ENCODE measurements at places on chromosomes 4 and X.
A peak's percentile ranks its signal among the peaks of the same experiment; 100 is the strongest.

DNA sequence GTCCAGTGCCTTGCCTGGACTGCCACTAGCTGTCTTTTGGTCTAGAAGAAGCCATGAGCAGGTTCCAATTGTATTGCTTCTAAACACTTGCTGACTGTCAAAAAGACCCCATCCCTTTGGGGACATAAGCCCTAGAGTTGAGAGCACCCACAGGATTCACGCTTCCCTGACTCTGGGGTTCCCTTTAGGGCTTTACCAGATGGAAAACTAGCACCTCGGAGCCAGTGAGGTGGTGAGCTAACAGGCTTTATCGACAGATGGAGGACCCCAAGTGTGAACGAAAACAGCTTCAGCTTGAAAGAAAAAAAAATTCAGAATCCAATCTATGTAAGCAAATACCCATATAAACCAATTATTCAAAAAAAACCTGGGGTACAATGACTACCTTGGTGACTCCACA is 90.8 kb downstream of the NAA11 start:
- H3K36me3 ChIP-seq: no peaks in the 10 kb centered on the region
- no peak overlapping the region for H3K4me3 ChIP-seq
- no peaks in the 10 kb centered on the region for H3K4me1 ChIP-seq

GRCh38 chrX:57674861-57675260 is 5.2 kb downstream of the NLRP2B start:
- no peak overlapping the region for H3K27ac ChIP-seq
- no peak overlapping the region for H3K4me3 ChIP-seq
- DNase-seq: no peak
- H3K27me3 ChIP-seq: no peaks in the 10 kb centered on the region
- H3K4me1 ChIP-seq: no peaks in the 10 kb centered on the region

GRCh38 chrX:106177106-106177981 is 9.2 kb downstream of the PWWP3B start:
- H3K27me3 ChIP-seq: no peaks in the 10 kb centered on the region
- H3K4me1 ChIP-seq: no peaks in the 10 kb centered on the region
- no peak for DNase-seq
- no peak overlapping the region for H3K27ac ChIP-seq
- H3K4me3 ChIP-seq: no peak overlapping the region

DNA sequence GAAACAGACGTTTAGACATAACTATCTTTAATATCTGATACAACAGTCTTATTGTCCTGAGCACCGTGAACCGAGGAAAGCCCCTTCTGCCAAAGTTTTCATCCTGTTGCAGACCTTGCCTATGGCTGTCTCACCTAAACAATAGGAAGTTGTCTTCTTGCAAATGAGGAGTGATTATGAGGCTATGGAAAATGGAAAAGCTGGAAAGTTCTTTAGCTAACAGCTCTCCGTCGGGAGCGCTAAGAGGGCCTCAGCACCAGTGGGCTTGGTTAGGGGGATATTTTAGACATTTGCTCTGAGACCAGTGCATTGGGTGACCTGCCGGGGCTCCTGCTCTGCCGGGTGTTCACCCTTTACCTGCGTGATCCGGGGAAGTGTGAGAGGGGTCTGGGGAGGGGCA is 28.4 kb downstream of the TMEM131L start:
- no peak for DNase-seq
- no peak overlapping the region for H3K4me3 ChIP-seq
- no peaks in the 10 kb centered on the region for H3K36me3 ChIP-seq
- no peaks in the 10 kb centered on the region for H3K27me3 ChIP-seq

- no peak for DNase-seq
- H3K27me3 ChIP-seq: no peaks in the 10 kb centered on the region
- no peaks in the 10 kb centered on the region for H3K36me3 ChIP-seq
- H3K4me1 ChIP-seq: no peaks in the 10 kb centered on the region
- no peak overlapping the region for H3K4me3 ChIP-seq
Measured at GRCh38 chr4:36761607-36762006, 480.2 kb downstream of the DTHD1 start.

- H3K27me3 ChIP-seq: no peaks in the 10 kb centered on the region
- no peaks in the 10 kb centered on the region for H3K4me1 ChIP-seq
- no peak overlapping the region for H3K27ac ChIP-seq
- H3K36me3 ChIP-seq: no peaks in the 10 kb centered on the region
- DNase-seq: no peak
Measured at GRCh38 chrX:93874554-93874953, 200.5 kb downstream of the FAM133A start.

DNA sequence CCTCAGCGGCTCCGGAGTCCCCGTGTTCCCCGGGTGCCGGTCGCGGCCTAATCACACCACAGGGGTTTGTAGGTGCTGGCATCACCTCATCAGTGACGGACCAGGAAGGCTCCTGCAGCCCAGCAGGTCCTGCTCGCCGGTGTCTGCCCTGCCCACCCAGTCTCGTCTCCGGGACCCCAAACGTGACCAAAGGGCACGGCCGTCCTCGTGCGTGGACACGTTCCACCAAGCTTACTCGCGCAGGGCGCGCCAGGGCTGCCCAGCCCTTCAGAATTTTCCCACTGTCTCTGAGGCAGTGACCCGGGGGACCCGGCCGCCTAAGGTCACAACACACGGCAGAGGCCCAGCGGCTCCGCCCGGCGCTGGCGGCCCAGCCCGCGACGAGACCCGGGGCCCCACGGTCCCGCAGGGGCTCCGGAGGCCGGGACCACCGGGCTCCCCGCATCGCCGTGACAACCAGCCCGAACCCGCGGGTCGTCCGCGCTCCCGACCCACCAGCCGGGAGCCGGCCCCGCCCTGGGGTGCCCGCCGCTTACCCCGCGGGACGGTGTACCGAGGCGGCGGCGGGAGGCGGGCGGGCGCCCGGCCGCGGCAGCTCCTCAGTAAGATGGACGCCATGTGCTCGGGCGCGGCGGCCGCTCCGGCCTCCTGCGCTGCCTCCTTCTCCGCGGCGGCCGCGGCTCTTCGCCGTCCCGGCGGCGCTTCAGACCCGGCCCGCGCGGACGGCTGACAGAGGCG is 454 bp downstream of the LETM1 start:
- H3K36me3 ChIP-seq: peaks cover 4% of the 10 kb centered on the region
- peaks cover 17% of the 10 kb centered on the region for H3K4me1 ChIP-seq
- DNase-seq: no peak

DNA sequence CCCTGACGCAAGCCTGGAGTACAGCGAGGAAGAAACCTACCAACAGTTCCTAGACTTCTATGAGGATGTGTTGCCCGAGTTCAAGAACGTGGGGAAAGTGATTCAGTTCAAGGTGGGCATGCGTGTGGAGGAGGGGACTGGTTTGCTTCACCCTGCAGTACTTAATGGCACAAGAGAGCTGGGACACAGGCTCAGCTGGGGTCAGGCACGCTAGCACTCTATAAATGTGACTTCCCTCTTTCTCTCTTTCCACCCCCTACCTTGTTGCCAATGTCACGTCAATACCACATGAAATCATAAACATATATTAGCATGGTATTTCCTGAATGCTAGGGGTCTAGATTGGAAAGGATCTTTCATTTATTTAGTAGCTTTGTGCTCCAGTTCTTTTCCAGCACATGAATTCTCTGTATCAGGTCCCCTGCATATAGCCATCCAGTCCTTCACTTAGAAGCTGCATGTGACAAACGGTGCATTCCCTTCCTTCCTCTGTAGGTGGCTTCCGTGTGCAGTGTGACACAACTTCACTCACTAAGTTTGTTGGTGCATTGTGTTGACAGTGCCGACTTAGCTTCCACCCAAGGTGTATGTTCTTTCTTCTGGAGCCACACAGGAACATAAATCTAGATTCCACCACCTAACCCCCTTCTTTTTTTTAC is 25.6 kb downstream of the ZRSR2 start:
- H3K4me3 ChIP-seq: no peak overlapping the region
- H3K27me3 ChIP-seq: no peaks in the 10 kb centered on the region
- peak; percentile 0 for DNase-seq

DNA sequence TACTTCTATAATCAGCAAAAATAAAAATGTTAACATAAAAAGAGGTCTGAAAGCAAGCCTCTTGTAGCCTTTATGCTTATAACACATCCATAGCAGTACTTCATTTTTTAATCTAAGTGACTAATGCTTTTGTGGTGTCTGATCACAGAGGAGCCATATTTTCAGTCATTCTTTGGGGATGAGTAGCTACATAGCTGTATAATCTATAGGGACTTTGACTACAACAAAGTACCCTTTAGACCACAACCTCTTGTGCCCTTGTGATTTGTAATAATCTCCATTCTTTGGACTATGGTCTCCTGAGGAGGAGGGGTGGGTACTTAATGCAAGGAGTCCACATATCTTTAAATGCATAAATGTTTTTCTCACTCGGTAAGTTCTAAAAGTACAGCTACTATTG is 9.6 kb downstream of the DRP2 start:
- no peak overlapping the region for H3K27ac ChIP-seq
- no peak overlapping the region for H3K4me3 ChIP-seq
- H3K27me3 ChIP-seq: no peaks in the 10 kb centered on the region

DNA sequence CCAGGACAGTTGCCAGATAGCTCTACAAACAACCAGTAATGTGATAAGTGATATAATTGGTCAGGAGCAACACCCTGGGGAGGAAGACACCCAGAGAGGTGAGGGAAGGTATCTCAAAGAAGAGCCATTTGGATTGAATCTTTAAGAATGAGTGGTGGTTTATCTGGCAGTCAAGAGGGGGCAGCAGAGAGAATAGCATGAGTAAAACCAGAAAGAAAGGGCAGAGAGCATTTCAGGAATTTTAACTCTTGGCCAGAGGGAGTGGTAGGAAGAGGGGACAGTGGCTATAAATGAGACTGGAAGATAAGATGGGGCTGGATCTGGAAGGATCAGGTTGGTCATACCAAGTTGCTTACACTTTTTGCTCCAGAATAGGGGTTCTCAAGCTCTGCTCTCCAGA is 5.9 kb upstream of the SEPTIN6 start:
- peaks cover 1% of the 10 kb centered on the region for H3K4me1 ChIP-seq
- H3K4me3 ChIP-seq: no peak overlapping the region
- no peak overlapping the region for H3K27ac ChIP-seq
- no peaks in the 10 kb centered on the region for H3K36me3 ChIP-seq

DNA sequence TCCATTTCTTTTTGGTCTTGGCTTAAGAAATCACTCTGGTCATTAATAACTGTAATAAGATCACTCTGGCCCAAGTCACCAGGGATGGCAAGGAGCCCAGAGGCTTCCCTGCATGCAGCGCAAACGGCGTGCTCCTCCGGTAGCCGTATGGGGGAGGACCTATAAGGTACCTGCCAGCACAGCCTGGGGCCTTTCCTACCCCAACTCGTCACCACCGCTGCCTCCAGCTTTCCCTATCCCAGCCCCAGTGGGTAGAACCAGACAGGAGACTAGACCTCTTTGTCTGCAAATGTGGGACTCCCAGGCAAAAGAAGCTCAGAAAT is 25.9 kb downstream of the HAND2 start:
- H3K27ac ChIP-seq: no peak overlapping the region
- DNase-seq: no peak
- peaks cover 20% of the 10 kb centered on the region for H3K4me1 ChIP-seq
- no peak overlapping the region for H3K4me3 ChIP-seq

Data from effector memory CD4-positive, alpha-beta T cell (primary cell).